Endodermal cell (in vitro differentiated cells): ENCODE measurements at places on chromosomes 16 and 17.

GRCh38 chr16:12236589-12236988 lies 260.1 kb downstream of the SNX29 start:
- DNase-seq = no peak

GRCh38 chr17:44909681-44910144 lies 5.6 kb downstream of the GFAP start:
- peak; percentile 51 for DNase-seq

DNA sequence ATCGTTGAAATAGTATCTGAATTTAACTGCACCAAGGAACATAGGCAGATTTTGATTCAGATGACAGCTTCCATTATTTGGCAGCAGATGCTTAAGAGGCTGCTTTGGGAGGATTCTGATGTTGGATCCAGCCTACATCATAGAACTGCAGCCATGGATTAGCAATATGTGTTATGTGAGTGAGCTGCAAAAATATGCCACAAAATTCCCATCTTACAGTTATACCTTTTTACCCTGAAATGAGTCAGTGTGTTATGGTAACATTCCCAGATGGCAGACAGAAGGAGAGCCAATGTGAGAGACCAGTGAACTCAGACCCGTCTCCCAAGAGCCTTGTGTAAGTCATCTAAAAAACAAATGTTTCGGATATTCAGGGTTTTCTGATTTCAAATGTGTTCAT lies 206.1 kb downstream of the CDH13 start:
- DNase-seq = no peak

DNA sequence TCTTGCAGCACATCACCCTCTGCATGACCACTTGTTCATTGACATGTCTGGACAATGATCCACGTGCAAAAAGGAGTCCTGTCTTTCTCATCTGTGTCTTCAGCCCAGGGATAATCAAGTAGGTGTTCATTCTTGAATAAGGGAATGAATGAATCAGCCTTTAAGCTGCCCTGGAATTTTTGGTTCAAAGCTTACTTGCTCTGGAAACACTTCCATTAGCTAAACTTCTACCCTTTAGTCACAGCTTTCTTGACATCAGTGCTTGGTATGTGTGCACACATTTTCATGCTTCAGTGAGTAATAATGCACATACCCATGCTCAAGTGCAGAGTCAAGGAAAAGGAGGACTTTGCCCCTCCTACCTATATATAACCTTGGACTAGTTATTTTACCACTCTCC lies 103.0 kb upstream of the CDH13 start:
- DNase-seq = no peak

GRCh38 chr16:85303354-85303883 lies 191.1 kb upstream of the CIBAR2 start:
- peak; percentile 94 for DNase-seq
